ENCODE measurements at places on chromosomes 7 and 10.

GRCh38 chr10:73467206-73467605 is 28.6 kb downstream of the PPP3CB start:
- DNase-seq: no peak

DNA sequence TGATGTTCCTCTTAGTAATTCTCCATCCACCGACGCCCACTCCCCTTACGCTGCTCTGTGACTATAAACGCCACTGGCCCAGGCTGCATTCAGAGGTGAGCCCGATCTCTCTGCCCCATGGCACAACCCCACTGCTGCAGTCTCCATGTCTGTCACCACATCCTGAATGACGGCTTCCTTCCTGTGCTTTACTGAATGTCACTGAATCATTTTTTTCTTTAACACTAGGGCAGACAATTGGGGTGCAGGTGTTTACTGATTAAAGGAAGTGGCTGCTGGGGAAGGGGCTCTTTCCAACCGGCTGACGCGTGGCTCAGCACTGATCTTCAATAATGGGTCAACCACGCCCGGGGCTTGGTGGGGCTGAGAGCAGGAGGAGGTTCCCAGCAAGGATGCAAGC is 208.3 kb downstream of the USP6NL start:
- no peak for DNase-seq

DNA sequence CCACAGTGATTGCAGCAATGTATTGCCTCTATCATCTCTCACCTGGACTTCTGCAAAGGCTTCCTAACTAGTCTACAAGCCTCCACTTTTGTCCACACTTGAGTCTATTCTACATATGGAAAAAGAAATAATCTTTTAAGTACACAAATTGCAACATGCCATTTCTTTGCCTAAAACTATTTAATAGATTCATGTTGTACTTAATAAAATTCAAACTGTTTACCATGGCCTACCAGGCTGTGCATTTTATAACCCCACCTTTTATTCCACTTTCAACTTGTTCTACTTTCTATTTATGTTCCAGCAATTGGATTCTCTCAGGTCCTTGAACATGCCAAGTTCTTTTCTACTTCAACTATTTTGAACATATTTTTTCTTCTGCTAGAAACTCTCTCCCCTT is 128.7 kb downstream of the GPR85 start:
- DNase-seq: no peak

- DNase-seq: no peak
These were observed 217.1 kb upstream of the FRMD4A start for GRCh38 chr10:14547816-14548215.

- no peak for DNase-seq
These were observed 770.2 kb downstream of the GRID1 start for GRCh38 chr10:85596389-85596788.

GRCh38 chr10:103905441-103905840 is 12.5 kb downstream of the STN1 start:
- no peak for DNase-seq

DNA sequence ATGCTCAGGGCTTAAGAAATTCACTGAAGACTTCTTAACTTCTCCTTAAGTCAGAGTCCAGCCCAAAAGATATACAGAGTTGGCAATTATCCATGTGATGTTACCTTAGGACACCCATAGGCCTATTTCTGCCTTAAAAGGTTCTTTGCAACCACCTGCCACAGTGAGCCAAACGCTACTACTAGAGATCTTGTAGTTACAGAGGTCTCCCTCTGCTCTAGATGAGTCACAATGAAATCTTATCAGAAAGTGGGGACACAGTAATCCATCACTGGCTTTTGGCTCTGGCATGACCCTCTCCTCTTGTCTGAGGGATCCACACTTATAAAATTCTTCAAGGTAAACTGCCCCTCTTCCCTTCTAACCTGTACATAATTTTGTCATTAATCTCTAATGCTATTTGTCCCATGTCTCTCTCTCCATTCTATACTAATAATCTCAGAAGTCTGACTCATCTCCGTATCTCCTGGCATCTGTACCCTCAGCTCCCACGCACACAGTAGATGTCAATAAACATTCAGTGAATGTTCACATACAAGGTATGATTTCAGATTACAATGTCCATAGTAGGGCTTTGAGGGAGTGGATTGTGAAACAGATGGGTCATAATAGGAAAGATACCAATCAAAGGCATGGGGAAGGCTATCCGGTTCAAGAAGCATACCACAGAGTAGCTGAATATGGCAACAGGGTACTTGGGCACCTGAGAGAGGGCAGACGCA is 112.1 kb downstream of the SGMS1 start:
- no peak for DNase-seq

DNA sequence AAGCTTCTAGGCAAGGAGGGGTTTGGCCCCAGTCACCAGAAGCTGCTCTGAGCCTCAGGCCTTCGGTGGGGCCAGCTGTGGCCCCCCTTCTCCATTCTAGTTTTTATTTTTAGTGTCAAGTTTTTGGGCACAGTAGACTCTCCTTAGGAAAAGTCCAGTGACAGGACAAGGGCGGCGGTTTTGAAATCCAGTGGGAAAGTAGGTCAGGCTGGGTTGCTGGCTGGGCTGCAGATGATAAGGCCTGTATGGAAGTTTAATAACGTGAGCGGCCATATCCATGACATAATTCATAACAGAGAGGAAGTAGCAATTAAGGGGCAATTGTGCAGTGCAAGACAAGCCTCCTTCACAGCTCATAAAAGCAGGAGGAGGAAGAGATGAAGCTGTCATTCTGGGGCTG is 87.1 kb upstream of the ZNF716 start:
- no peak for DNase-seq

DNA sequence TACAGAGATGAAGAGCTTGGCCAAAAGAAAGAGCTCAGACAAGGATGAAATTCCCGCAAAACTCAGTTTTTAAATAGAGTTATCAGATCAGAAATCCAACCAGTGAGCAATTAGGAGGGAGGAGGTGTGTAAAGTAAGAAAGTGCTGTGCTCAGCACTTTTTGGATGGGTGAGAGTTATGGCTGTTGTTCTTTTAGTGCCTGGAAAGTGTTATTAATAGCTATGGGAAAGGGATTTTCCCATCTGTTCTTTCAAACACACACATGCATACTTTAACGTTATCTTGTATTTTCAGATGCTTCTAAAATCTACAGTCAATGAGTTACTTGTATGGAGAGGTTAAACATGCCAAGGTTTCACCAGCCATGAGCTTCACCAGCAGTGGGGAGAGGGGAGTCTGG is 107.3 kb upstream of the TMEM72 start:
- peak; percentile 36 for DNase-seq

GRCh38 chr10:94583124-94583523 is 37.5 kb downstream of the HELLS start:
- no peak for DNase-seq

- no peak for DNase-seq
These were observed 6.9 kb downstream of the ARMC3 start for GRCh38 chr10:22934726-22935125.

DNA sequence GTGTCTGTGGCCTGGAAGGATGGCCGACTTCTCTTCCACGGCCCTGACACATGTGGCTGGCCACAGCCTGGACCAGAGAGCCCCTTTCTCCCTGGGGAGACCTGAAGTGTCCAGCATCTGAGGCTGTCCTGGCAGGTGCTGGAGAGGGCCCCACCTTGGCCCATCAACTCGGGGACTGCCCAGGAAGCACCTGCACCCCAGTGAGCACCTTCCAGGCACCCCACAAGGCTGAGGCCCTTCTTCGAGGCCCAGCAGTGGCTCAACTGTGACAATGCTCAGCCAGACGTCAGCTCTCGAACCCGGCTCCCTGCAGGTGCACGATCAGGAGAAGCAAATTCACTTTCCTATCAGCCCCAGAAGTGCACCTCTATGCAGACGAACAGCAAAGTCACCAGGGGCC is 24.3 kb downstream of the RGS10 start:
- DNase-seq: no peak

- DNase-seq: no peak
These were observed 304.5 kb downstream of the SDHAF3 start for GRCh38 chr7:97422046-97422445.

DNA sequence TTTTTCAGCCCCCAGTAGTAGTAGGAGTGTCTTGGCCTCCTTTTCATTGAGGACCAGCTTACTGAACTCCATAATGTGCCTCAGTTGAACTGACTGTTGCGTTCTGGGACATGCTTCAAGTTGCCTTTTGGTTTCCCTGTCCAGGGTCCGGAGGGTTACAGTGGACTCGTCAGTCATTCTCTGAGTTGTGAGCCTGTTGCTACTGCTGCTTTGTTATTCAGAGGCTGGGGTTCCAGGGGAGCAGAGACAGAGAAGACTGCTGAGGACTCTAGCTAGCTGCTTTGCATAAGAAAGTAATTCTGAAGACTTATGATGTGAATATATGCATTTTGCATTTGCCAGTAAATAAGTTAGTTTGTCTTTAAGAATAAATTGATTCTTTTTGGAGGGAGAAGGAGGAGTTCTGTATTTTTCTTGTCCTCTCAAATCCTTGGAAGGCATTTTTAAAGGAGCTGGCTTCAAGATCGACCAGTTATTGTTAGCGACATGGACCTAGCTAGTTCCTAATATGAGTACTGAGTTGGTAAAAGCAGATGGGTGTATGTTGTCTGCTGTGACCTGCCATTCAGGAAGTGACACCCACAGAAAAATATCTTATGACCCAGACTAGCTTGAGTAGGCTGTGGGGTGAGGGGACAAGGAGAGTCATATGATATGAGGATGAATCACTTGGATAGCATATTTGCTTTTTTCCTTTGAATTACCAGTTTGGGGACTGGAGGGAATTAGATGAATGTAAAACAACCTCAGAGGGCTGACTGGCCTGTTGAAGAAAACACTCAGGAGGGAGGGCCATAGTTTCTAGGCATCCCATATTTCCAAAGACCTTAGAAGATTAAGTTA is 8.3 kb downstream of the PI4K2A start:
- DNase-seq: no peak

- DNase-seq: no peak
These were observed 1155.1 kb upstream of the SORCS1 start for GRCh38 chr10:108319434-108320222.

DNA sequence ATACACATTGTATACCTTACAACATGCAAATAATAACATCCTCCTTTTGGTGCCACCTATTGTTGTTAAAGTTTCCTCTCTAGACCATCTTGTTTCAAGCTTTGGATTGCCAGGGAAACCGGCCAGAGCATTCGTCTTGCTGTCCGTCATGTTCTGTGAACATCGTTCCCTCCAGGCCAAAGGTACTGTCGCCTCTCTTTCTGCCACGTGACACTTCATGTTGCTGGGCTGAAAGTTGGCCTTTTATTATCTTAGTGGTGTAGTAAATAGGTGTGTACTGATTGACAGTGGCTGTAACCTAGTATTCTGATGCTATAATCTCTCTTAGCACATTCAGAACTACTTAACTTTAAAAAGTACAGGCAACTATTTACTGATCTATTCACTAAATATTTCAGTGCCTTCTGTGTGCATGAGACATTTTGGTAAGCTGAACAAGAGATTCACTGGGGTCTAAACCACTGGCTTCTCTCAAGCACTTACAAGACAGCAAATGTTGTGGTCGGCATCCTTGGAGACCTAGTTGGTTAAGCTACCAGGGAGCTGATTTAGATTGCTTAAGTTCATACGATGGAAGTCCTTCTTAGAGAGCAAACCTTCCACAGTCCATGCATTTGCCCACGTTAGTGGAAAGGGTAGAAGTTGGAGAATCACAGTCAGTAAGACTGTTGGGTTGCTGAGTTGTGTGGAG is 52.4 kb downstream of the SHH start:
- DNase-seq: no peak

- no peak for DNase-seq
These were observed 603.4 kb downstream of the SORCS1 start for GRCh38 chr10:106560925-106561640.

GRCh38 chr10:72295330-72295910 is 21.7 kb downstream of the DDIT4 start:
- no peak for DNase-seq

GRCh38 chr10:80461208-80462183 is 7.4 kb downstream of the TSPAN14 start:
- DNase-seq: no peak

DNA sequence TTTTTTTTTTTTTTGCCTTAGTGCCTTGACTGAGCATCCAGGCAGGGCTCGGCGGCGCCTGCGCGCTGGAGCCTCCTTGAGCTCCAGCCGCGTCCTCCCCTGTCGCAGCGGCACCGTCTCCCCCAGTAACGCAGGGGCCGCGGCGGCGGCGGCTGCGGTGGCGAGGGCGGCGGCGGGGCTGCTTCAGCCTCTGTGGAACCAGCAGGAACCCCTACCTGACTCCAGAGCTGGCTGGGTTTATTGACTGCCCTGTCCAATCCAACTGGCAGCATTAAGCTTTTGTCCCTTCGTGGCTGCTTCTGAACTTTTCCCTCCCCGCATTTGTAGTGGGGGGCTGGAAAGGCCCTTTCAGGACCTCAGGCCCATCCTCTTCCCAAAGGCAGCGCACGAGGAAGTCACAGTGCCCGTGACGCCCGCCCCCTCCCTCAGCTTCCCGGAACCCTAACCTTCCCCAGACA is at the start of gene GPR85:
TSS of gene GPR85 (minus strand) at position 397 of the 458 bp plus-strand sequence. CDS start 2,106 bp downstream, outside the sequence.
- DNase-seq: no peak

DNA sequence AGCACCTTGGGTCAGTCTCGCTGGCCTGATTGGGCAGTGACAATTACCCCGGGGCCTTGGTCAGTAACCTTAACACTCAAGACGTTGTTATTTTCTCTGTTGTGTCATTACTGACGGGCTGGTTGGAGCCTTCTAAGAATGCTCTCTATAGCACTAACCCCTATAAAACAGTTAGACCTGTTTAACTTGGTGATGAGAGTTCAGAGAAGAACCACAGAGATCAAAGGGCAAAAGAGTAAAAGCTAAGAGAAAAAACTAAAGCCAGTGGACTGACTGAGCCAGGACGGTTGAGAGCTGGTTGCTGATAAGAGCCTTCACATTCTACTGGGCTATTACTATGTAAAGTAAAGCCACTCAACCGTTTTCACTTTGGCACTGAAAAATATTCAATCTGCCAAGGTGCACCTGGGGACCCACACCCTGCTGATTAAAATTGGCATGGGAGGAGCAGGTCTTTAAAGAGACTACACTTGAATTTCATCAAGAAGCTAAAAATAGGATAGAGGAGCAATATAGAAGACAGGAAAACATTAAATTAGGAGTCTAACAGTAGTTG is 13.6 kb upstream of the ITGB1 start:
- no peak for DNase-seq

DNA sequence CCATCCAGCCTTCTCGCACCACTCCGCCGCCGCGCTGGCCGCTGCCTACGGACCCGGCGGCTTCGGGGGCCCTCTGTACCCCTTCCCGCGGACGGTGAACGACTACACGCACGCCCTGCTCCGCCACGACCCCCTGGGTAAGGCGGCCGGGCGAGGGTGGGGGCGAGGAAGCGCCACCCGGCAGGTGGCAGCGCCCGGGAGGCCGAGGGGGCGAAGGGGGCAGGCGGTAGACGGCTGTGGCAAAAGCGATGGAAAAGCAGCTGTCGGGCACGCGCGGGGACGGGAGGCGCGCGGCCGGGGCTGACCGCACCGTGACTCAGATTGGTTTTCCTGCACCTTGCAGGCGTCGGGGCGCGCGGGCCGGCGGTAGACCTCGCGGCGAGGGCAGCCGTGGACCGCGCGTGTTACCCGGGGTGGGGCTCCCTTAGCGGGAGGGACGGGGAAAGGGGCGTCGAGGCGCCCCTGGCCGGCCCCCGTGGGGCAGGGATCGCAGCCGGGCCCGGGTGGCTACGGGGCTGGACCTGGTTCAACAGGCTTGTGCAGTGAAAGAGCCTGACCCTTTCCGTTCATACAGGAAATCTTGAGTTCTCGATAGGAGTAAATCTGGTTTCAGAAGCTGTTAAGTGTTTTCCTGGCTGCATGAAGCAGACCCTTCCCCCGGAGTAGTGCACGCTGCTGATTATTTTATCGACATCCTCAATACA is 608 bp downstream of the HHEX start:
- DNase-seq: no peak

- DNase-seq: no peak
These were observed 6.8 kb downstream of the CYP26A1 start for GRCh38 chr10:93080350-93081046.
